ENCODE measurements at places on chromosomes 12 and 14. TPM values are rescaled to one million over a fixed set of nuclear protein-coding genes. Genes with fewer than 3 reads are reported as not detected.
A peak's percentile ranks its signal among the peaks of the same experiment; 100 is the strongest.

GRCh38 chr12:66449531-66449930 is 147.2 kb downstream of the HELB start:
- peaks cover 6% of the 10 kb centered on the region for H3K27me3 ChIP-seq
- H3K36me3 ChIP-seq, result no peaks in the 10 kb centered on the region
- H3K4me3 ChIP-seq, result no peak overlapping the region
- H3K27ac ChIP-seq, result no peak overlapping the region
- no peaks in the 10 kb centered on the region for H3K4me1 ChIP-seq
- no peak for DNase-seq

GRCh38 chr12:107251288-107251687 is 157.9 kb upstream of the CRY1 start:
- no peak overlapping the region for H3K27ac ChIP-seq
- no peak overlapping the region for H3K4me3 ChIP-seq
- no peaks in the 10 kb centered on the region for H3K36me3 ChIP-seq
- H3K27me3 ChIP-seq, result no peaks in the 10 kb centered on the region
- no peaks in the 10 kb centered on the region for H3K4me1 ChIP-seq
- no peak for DNase-seq

- no peaks in the 10 kb centered on the region for H3K4me1 ChIP-seq
- no peak overlapping the region for H3K4me3 ChIP-seq
- no peak overlapping the region for H3K27ac ChIP-seq
- DNase-seq, result no peak
- H3K27me3 ChIP-seq, result no peaks in the 10 kb centered on the region
Measured at GRCh38 chr12:100398307-100398706, 41.4 kb downstream of the SLC17A8 start.

DNA sequence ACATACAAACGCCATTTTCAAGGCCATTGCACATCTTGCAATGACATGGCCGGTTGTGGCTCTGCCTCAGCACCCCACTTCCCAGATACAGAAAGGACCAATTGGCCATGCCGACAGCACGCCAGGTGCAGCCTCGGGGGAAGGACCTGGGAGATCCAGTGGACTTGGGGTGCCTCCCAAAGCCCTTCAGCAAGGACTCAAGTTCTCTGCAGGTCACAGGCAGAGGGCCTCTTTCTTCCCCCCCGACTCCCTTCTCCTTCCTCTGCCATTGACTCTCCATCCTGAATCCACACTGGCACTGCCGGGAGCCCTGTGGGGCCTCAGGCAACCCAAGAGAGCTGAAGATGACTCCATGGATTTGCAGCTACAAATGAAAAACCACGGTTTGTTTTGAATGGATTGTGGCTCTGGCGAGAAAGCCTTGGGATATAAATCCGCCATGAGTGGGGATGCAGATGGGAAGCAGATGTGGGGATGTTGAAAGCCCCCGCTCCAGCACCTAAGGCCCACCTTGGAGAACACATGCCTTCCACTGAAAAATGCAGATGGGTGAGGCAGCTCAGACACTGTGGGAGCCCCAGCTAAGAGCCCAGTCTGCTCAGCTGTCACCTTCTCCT is 35.1 kb upstream of the LTBP2 start:
- no peaks in the 10 kb centered on the region for H3K27me3 ChIP-seq
- DNase-seq, result no peak
- no peak overlapping the region for H3K4me3 ChIP-seq
- no peaks in the 10 kb centered on the region for H3K36me3 ChIP-seq

The GPD1 gene
- not detected for total RNA-seq

GRCh38 chr14:82313889-82314288 is 780.2 kb upstream of the SEL1L start:
- no peaks in the 10 kb centered on the region for H3K4me1 ChIP-seq
- no peaks in the 10 kb centered on the region for H3K36me3 ChIP-seq
- DNase-seq, result no peak
- H3K27me3 ChIP-seq, result no peaks in the 10 kb centered on the region

DNA sequence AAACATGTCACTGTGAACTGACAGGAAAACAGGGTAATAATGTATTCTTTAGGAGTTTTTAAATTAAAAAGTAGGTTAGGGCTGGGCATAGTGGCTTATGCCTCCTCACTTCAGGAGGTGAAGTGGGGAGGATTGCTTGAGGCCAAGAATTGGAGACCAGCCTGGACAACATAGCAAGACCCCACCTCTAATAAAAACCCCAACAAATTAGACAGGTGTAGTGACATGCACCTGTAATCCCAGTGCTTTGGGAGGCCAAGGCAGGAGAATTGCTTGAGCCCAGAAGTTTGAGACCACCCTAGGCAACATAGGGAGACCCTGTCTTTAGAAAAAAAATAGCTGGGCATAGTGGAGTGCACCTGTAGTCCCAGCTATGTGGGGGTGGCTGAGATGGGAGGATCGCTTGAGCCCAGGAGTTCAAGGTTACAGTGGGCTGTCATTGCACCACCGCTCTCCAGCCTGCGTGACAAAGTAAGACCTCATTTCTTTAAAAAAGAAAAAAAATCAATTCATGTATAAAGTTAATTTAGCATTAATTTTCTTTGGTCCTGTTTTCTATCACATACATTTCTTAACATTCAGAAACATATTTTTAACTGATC is 20.4 kb downstream of the FBXO34 start:
- H3K4me1 ChIP-seq, result no peaks in the 10 kb centered on the region
- H3K36me3 ChIP-seq, result no peaks in the 10 kb centered on the region
- H3K4me3 ChIP-seq, result no peak overlapping the region
- no peak for DNase-seq
- H3K27me3 ChIP-seq, result no peaks in the 10 kb centered on the region

GRCh38 chr12:28114488-28114887 is 75.8 kb upstream of the CCDC91 start:
- no peaks in the 10 kb centered on the region for H3K27me3 ChIP-seq
- no peaks in the 10 kb centered on the region for H3K4me1 ChIP-seq
- no peaks in the 10 kb centered on the region for H3K36me3 ChIP-seq
- no peak overlapping the region for H3K4me3 ChIP-seq
- no peak for DNase-seq

- H3K27ac ChIP-seq, result no peak overlapping the region
- H3K4me1 ChIP-seq, result peaks cover under 1% of the 10 kb centered on the region
- no peak for DNase-seq
- H3K4me3 ChIP-seq, result no peak overlapping the region
- no peaks in the 10 kb centered on the region for H3K27me3 ChIP-seq
Measured at GRCh38 chr14:105160776-105161175, 7.8 kb downstream of the JAG2 start.

GRCh38 chr14:45716572-45716971 is 463.6 kb upstream of the MIS18BP1 start:
- H3K27me3 ChIP-seq, result no peaks in the 10 kb centered on the region
- H3K27ac ChIP-seq, result no peak overlapping the region
- H3K4me1 ChIP-seq, result no peaks in the 10 kb centered on the region

DNA sequence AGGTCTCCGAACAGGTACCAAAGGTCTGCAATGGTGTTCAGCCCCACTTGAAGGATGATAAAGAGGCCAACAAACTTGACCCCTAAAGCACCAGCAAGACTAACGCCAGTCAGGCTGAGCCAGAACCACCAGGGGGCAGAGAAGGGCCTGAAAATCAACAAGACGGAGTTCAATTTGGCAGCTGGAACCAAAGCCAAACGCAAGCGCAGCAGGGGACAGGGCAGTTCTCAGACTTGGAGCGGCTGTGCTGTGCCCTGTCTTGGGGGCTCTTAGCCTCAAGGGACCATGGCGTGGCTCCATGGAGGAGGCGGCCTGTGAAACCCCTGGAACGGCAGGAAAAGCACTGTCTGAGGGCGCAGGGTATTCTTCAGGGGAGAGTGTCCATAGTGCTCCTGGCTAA is 19.6 kb downstream of the POMT2 start:
- DNase-seq, result peak; percentile 74
- peaks cover 29% of the 10 kb centered on the region for H3K4me1 ChIP-seq

DNA sequence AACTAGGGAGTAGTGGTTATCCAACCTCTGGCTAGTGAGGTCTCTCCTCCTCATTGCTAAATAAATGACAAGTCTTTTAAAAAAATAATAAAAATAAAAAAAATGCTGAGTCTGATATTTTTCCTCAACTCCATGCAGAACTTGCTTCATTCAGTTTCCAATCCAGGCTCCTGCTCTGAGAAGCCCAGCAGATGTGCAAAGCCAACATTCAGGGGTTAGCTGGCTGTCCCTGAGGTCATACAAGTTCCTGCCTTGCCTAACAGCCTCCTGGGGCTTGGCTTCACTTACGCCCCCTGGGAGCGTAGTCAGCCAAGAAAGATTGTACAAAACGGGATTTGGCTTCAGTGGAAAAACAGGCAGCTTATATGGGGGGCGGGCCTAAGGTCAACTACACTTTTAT is 23.3 kb downstream of the RTRAF start:
- H3K27ac ChIP-seq, result no peak overlapping the region
- no peak for DNase-seq
- H3K27me3 ChIP-seq, result no peaks in the 10 kb centered on the region
- H3K4me1 ChIP-seq, result peaks cover 9% of the 10 kb centered on the region
- H3K36me3 ChIP-seq, result peaks cover 9% of the 10 kb centered on the region
- no peak overlapping the region for H3K4me3 ChIP-seq

The CRY1 gene
- total RNA-seq, result 24.1 TPM

GRCh38 chr14:103535081-103535890 is 6.3 kb downstream of the TRMT61A start:
- H3K27me3 ChIP-seq, result no peaks in the 10 kb centered on the region
- DNase-seq, result no peak
- H3K27ac ChIP-seq, result no peak overlapping the region
- no peaks in the 10 kb centered on the region for H3K4me1 ChIP-seq

The DAO gene
- not detected for total RNA-seq

The IL23A gene
- not detected for total RNA-seq

DNA sequence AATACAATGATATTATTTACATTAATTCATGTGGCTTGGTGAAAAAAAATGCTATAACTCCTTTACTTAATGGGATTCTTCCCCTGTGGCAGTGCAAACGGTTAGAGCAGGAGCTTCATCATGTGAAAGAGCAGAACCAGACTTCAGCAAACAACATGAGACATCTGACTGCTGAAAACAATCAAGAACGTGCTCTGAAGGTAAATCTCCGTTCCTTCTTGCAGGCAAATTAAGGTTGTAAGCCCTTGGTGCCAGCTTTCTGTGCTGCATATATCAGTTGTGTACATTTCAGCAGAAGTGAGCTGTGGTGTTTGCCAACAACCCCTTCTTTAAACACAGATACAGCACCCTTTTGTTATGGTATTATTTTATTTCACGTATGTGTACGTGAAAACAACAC is 171.7 kb downstream of the MIPOL1 start:
- no peak overlapping the region for H3K27ac ChIP-seq
- no peak overlapping the region for H3K4me3 ChIP-seq
- H3K36me3 ChIP-seq, result no peaks in the 10 kb centered on the region

- H3K36me3 ChIP-seq, result no peaks in the 10 kb centered on the region
- peaks cover 5% of the 10 kb centered on the region for H3K4me1 ChIP-seq
- DNase-seq, result peak; percentile 15
- no peak overlapping the region for H3K4me3 ChIP-seq
- no peaks in the 10 kb centered on the region for H3K27me3 ChIP-seq
Measured at GRCh38 chr12:25089738-25090137, 105.2 kb downstream of the DNAI7 start.

GRCh38 chr14:100851946-100852620 is 26.2 kb downstream of the MEG3 start:
- no peak overlapping the region for H3K27ac ChIP-seq
- DNase-seq, result no peak
- no peaks in the 10 kb centered on the region for H3K36me3 ChIP-seq
- no peaks in the 10 kb centered on the region for H3K4me1 ChIP-seq
- no peak overlapping the region for H3K4me3 ChIP-seq
- H3K27me3 ChIP-seq, result no peaks in the 10 kb centered on the region

DNA sequence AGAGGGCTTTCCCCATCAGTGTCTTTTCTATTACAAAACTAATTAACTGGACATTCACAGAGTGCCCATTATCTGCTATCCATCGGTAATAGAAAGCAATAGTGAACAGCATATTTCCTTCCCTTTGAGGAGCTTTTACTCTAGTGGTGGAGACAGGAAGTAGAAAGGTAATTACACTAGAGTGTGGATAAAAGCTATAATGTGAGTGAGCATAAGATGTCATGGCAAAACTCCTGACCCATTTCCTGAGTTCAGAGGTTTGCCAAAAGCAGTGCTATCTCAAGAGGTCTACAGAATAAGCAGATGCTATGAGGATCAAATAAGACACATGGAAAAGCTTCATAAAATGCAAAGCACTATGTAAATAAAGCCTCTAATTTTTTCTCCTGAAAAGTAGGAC is 24.0 kb downstream of the TIMELESS start:
- no peaks in the 10 kb centered on the region for H3K27me3 ChIP-seq
- DNase-seq, result no peak
- H3K27ac ChIP-seq, result no peak overlapping the region
- H3K4me3 ChIP-seq, result no peak overlapping the region
- H3K36me3 ChIP-seq, result peaks cover 11% of the 10 kb centered on the region

- H3K36me3 ChIP-seq, result no peaks in the 10 kb centered on the region
- no peaks in the 10 kb centered on the region for H3K4me1 ChIP-seq
Measured at GRCh38 chr14:88079624-88080023, 74.7 kb downstream of the GPR65 start.

GRCh38 chr12:117210266-117210918 is 20.1 kb upstream of the FBXO21 start:
- H3K4me1 ChIP-seq, result no peaks in the 10 kb centered on the region
- no peaks in the 10 kb centered on the region for H3K36me3 ChIP-seq
- no peak for DNase-seq
- H3K27me3 ChIP-seq, result peaks cover 2% of the 10 kb centered on the region

GRCh38 chr14:103367995-103368394 is 17.2 kb upstream of the MARK3 start:
- H3K27ac ChIP-seq, result no peak overlapping the region
- H3K36me3 ChIP-seq, result no peaks in the 10 kb centered on the region
- H3K4me1 ChIP-seq, result peaks cover 4% of the 10 kb centered on the region
- DNase-seq, result no peak
- H3K27me3 ChIP-seq, result no peaks in the 10 kb centered on the region

GRCh38 chr12:68469113-68469512 is 137.0 kb upstream of the MDM1 start:
- no peak overlapping the region for H3K27ac ChIP-seq
- no peak overlapping the region for H3K4me3 ChIP-seq
- H3K36me3 ChIP-seq, result no peaks in the 10 kb centered on the region
- no peaks in the 10 kb centered on the region for H3K4me1 ChIP-seq
- DNase-seq, result no peak

GRCh38 chr12:3328081-3328480 is 162.9 kb upstream of the PRMT8 start:
- no peak overlapping the region for H3K4me3 ChIP-seq
- no peaks in the 10 kb centered on the region for H3K36me3 ChIP-seq
- no peak for DNase-seq
- no peaks in the 10 kb centered on the region for H3K4me1 ChIP-seq

The TBC1D30 gene
- total RNA-seq, result 7.4 TPM

The FERMT2 gene
- total RNA-seq, result 113 TPM

- H3K27me3 ChIP-seq, result peaks cover 56% of the 10 kb centered on the region
- H3K4me1 ChIP-seq, result no peaks in the 10 kb centered on the region
- no peaks in the 10 kb centered on the region for H3K36me3 ChIP-seq
- no peak for DNase-seq
- no peak overlapping the region for H3K4me3 ChIP-seq
- H3K27ac ChIP-seq, result no peak overlapping the region
Measured at GRCh38 chr12:69087986-69088385, 151.4 kb upstream of the CPSF6 start.

GRCh38 chr14:36818794-36819384 is 157.2 kb downstream of the PAX9 start:
- DNase-seq, result no peak
- H3K36me3 ChIP-seq, result no peaks in the 10 kb centered on the region
- H3K4me1 ChIP-seq, result no peaks in the 10 kb centered on the region
- no peak overlapping the region for H3K4me3 ChIP-seq
- H3K27me3 ChIP-seq, result no peaks in the 10 kb centered on the region
- H3K27ac ChIP-seq, result no peak overlapping the region

Data from endothelial cell of umbilical vein (primary cell).